Stimulated activated naive CD4-positive, alpha-beta T cell (primary cell): ENCODE measurements at places on chromosomes 3 and 15.

- no peak for DNase-seq
Observed at GRCh38 chr3:12468276-12468675, 16.0 kb upstream of the TSEN2 start.

- DNase-seq, result no peak
Observed at GRCh38 chr3:42492508-42493080, 9.8 kb upstream of the VIPR1 start.

DNA sequence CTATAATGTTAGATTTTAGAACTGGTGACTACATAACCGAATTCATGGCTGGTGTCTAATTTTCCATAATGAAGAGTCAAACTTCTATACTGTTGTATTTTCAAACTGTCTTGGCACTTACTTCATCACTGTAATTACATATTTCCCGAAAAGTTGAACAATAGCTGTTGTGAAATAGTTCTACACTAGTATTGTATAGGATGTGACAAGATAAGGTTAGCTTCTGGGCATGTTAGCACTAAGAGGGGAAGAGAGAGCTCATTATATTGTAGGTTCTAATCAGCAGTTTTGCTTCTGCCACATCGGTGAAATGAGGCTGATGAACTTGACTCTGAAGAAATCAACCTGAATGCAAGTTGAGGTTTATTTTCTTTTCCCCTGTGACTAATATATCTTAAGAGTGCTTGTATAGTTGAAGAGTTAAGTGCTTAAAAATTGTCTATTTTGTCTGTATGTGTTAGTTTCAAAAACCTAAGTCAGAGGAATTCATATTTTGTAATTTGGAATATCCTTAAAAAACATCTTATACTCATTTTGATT, 8.9 kb downstream of the GYG1 start:
- DNase-seq, result no peak

GRCh38 chr3:15052335-15053242, 12.5 kb downstream of the MRPS25 start:
- DNase-seq, result no peak

GRCh38 chr3:168116279-168116678, 20.6 kb upstream of the GOLIM4 start:
- no peak for DNase-seq

DNA sequence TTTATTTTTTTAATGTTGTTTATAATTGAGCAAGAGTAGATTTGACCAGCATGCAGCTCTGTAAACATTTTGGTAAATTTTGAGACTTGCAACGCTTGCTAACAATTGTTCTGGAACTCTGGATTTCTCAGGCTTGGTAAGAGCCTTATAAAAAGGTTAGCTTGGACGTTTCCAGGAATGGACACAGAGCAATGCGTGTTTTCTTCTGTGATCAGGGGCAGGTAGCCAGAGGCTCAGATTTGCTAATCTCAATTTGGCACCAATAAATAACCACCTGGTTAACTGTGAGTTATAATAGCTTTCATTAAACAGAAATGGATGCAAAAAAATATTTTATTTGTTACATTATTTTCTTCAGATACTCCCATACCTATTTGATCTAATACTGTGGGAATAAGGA, 39.8 kb downstream of the CADM2 start:
- no peak for DNase-seq

GRCh38 chr3:27800261-27800660, 78.1 kb upstream of the EOMES start:
- DNase-seq, result no peak

DNA sequence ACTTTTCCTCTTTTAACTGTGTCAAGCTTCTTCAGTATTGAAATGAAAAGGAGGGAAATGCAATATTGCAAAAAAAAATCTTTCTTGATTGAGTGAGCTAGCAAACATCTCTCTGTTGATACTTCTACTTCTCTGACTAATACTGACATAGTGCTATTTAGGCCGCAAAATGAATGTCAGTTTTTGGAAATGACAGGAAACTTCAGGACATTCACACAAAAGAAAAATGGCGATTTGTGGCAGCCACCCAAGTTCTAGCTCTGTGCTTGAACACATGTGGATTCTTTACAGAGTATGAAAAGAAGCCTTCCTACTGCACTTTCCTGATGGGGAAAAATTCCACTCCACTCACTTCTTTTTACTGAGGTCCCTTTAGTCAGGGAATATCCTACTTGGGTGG, 486.8 kb upstream of the ALCAM start:
- no peak for DNase-seq

GRCh38 chr3:22322861-22323260, 571.9 kb upstream of the ZNF385D start:
- no peak for DNase-seq

- DNase-seq, result no peak
Observed at GRCh38 chr15:46786590-46787285, 930.6 kb upstream of the SEMA6D start.

- DNase-seq, result no peak
Observed at GRCh38 chr3:72120806-72121778, 336.1 kb upstream of the PROK2 start.

DNA sequence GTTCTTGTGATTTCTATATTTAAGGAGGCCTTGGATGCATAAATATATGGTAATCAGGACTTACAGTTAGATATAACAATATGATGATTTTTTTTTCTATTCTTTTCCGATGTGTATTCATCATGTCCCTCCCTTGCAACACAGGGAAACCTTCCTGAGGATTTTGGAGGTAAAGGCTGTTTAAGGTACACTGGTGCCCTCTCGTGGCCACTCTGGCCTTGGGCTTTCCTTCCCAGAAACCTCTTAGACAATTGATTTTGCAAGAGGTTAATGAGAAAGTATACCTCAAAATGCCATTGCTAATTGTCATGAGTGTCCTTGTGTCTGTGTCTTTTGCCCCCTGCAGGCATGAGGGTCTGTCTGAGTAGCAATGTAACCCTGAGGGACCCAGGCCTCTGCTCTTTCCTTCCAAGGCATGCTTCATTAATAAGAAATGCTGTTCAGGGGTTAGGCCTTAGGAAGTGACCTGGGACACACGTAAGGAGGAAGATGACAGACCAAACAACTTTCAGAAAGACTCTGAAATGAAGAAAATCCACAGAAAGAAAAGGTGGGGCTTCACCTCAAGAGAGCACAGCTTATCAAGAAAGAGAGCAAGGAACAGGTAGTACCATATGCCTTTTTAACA, 70.3 kb upstream of the PPP2R3A start:
- no peak for DNase-seq

GRCh38 chr3:55169161-55169560, 241.3 kb upstream of the LRTM1 start:
- no peak for DNase-seq

DNA sequence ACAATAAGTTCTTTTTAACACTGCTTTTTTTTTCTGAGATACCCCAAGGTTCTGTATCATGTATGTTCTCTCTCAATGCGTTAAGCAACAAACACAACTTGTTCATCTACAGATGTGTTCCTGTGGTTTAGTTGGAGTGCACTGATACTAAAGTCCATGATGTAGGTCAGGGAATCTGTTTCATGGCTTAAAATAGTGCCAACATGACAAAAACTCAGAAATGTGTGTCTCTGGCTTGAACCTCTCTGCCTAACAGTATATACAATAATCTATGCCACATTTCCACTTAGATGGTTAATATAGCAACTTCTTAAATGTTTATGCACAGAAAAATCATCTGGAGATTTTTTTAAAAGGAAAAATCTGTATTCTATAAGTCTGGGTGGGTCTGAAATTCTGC, 51.1 kb downstream of the TM4SF18 start:
- DNase-seq, result no peak

DNA sequence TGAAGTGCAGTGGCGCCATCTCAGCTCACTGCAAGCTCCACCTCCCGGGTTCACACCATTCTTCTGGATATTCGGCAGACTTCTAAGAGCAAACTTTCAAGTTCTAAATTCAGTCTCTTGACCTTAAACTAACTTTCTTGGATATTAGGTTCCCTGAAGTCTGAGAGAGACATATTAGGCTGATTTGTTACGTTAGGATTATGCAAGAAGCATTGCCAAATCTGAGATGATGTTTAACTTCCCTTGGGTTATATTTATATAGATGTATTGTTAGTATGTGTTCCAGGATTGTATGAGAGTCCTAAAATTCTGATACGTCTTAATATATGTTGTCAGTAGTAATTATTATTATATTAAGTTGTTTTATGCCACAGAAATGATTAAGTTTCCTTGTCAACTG, 80.1 kb downstream of the SLC6A1 start:
- no peak for DNase-seq

GRCh38 chr15:28923726-28924280, 38.0 kb downstream of the APBA2 start:
- no peak for DNase-seq

DNA sequence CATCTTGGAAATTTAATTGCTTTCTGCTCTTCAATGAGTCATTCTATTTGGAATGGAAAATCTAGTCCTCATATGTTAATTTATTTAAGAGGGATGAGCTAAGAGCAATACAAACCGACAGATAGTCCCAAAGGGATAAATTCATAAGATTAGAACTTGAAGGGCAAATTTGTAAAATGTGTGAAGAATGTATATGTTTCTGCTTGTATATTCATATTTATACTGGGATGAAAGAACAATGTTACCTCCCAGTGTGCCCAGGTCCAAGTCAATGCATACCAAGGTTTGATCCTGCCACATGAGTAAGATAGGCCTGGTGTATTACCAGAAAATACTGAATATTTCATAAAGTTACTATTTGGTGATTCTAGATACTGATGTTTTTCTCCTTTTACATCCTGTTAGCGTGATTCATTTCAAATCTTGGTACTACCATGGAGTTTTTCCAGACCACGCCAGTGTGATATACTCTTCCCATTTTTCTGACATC, 255.6 kb upstream of the SEMA6D start:
- no peak for DNase-seq
